ENCODE measurements at places on chromosomes 7 and 10. TPM values are rescaled to one million over a fixed set of nuclear protein-coding genes. Genes with fewer than 3 reads are reported as not detected.

GRCh38 chr7:67484244-67484751, 487.7 kb downstream of the TYW1 start:
- peak; percentile 83 for DNase-seq

DNA sequence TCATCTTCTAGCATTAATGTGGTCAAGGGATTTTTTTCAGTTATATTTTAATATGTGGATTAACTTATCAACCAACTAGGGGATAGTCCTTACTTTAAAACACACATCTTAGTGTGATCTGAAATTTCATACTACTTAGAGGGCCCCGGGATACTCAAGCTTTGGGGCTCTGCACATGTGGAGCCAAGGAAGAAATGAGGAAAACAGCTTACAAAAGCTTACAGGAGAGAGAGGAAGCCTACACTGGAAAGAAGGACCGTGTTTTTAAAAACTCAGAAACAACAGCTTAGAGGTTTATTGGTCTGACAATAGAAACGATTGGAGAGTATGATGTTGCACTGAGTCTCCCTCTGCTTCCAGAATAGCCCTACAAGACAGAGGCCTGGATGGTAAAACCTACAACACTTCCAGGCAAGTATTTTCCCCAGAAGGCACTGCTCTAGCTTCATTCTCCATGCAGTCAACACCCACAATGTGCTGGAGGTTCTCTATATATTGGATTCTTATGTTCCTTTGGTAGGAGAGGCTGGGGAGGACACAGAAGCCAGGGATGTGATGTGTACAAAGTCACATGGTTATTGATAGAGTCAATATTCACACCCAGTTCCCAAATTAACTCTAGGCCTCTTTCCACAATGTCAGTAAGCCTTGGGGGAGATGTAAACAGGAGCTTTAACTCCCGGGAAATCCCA, 47.3 kb downstream of the JCAD start:
- DNase-seq: no peak

GRCh38 chr7:51126813-51127617, 189.6 kb downstream of the COBL start:
- DNase-seq: no peak

GRCh38 chr7:141674171-141674671, 27.7 kb downstream of the DENND11 start:
- no peak for DNase-seq

DNA sequence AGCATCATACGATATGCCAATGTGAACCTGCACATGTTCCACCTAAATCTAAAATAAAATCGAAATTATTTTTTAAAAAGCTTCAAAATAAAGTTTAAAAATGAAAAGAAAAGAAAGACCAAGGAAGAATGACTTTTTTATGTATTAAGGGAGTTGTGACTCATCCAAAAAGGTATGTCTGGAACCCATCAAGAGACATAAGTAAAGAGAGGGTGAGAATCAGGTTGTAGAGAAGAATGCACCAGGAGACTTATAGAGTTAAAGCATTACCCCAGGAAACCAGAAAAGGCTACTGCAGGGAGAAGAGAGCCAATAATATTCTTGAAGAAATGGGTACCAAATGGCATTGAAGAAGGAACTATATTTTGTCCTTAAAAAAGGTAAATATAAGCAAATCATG, 69.8 kb downstream of the CTTNBP2 start:
- DNase-seq: no peak

DNA sequence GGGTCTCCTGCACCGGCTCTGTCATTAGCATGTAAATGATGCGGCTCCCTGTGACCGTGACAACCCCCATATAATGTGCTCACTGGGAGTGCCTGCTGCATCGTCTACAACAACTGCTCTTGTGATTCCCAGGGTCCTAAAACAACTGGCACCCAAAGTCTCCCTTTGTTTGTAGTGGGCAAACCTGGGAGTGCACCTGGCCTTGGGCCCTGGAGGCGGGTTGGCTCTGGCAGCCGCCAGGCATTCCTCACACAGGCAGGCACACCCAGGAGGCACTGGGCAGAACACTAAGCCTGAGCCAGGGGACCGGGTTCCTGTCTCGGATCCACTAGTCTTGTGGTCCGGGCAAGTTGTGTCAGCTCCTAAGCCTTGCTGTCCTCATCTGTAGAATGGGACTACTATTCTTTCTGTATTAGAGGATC, 115.5 kb upstream of the GPR26 start:
- DNase-seq: no peak

- no peak for DNase-seq
These were observed 307.1 kb downstream of the PAXIP1 start for GRCh38 chr7:154695836-154696235.

- DNase-seq: no peak
These were observed 31.1 kb downstream of the ENKUR start for GRCh38 chr10:24984906-24985305.

DNA sequence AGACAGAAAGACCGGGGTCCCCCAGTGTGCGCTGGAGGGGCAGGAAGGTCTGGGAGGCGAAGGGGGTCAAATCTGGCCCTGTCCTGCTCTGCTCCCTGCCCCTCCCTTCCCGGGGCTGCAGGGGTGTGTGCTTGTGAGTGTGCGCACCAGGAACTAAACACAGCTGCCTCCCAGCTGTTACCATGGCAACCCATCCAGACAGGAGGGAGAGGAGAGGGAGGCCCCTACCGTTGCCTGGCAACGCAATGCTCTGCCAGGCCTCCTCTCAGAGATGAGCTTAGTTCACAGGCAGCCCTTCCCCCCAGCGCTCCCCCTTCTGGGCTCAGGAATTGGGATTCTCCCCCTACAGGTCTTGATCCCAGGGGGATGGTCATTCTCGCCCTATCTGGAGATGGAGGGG, 6.1 kb downstream of the NYAP1 start:
- peak; percentile 75 for DNase-seq

GSTO2 gene
- 53.7 TPM for polyA plus RNA-seq

Data from testis (tissue), 5 donors.